ENCODE measurements at places on chromosomes 2 and 18. TPM values are rescaled to one million over a fixed set of nuclear protein-coding genes. Genes with fewer than 3 reads are reported as not detected.

The ZSWIM2 gene
- not detected for total RNA-seq

The RAX gene
- not detected for total RNA-seq

The TTN gene
- total RNA-seq = 0.80 TPM

The NPPC gene
- total RNA-seq = not detected

DNA sequence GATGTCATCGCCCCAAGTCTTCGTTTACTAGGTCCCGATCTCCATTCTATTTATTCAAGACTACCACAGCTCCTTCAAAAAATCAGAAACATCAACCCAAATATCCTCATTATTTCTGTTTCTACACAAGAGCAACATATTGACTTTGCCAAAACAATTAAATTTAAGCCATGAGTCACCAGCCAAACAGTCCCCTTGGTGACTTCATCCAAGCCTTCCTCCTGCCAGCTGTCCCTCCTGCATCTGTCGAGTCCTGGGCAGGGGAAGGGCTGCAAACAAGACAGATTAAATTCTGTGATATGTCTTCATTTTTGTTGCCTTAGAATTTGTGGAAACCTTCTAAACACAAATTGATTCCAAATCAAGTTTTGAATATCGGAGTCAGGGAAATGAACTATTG, 110.3 kb downstream of the SP3 start:
- no peak for DNase-seq
- H3K4me3 ChIP-seq = no peak overlapping the region
- no peaks in the 10 kb centered on the region for H3K36me3 ChIP-seq

- H3K36me3 ChIP-seq = no peaks in the 10 kb centered on the region
- no peaks in the 10 kb centered on the region for H3K4me1 ChIP-seq
- no peaks in the 10 kb centered on the region for H3K27me3 ChIP-seq
- no peak overlapping the region for H3K27ac ChIP-seq
- no peak for DNase-seq
Observed at GRCh38 chr18:68543344-68543743, 171.6 kb downstream of the TMX3 start.

DNA sequence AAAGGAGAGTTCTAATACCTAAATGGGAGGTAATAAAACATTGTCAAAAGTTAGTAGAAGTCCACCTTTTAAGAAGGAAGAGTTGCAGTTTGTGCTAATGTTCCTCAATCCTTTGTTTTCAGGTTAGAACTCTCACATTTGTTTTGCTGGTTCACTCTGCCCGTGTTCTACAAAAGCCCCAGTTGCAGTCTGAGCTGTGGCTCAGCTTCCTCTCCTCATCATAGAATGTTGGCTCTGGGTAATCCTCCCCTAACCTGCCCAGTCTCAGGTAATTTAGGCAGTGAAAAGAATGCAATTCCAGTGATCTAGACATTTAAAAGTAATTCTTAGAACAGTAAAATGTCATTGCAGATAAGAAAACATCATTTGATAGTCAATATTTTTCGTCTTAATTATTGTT, 1410.4 kb upstream of the ZEB2 start:
- no peaks in the 10 kb centered on the region for H3K36me3 ChIP-seq
- no peaks in the 10 kb centered on the region for H3K27me3 ChIP-seq
- DNase-seq = no peak
- H3K27ac ChIP-seq = no peak overlapping the region

GRCh38 chr18:54280220-54280569, 10.9 kb downstream of the POLI start:
- H3K4me3 ChIP-seq = no peak overlapping the region
- H3K4me1 ChIP-seq = no peaks in the 10 kb centered on the region
- peaks cover 7% of the 10 kb centered on the region for H3K36me3 ChIP-seq
